AG08396 (cell line): ENCODE measurements at places on chromosomes 1 and 21.

DNA sequence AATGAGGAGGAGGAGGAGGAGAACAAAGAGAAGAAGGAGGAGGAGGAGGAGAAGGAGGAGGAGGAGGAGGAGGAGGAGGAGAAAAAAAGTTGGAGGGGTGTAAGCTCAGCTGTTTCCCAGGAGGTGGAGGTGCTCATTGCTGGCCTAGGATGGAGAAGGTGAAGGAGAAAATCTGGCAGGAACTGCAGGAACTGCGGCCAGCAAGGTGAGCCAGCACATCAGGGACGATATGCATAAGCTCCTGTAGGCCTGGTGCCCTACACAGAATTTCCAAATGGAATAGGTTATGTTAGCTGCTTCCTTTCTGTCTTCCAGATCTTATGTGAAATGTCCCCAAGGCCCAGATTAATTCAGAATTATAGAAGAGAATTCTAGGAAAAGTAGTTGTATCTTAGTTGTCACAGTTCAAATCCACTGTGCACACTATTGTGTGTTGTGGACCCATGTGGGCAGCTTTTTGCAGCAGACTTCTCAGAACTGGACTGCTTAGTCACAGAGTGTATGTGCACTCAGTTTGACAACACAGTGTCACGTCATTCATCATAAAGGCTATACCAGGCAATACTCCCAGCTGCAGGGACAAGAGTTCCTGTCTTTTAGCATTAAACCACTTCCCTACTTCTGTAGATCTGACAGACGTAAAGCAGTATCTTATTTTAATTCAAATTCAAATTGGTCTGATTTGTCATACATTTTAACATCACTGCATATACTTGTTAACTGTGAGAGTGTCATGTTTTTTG lies 303.7 kb downstream of the HLX start:
- no peak for DNase-seq

GRCh38 chr1:63601463-63601862 lies 8.3 kb downstream of the PGM1 start:
- DNase-seq, result no peak

- DNase-seq, result no peak
Measured at GRCh38 chr1:42141978-42142377, 11.2 kb upstream of the GUCA2B start.

DNA sequence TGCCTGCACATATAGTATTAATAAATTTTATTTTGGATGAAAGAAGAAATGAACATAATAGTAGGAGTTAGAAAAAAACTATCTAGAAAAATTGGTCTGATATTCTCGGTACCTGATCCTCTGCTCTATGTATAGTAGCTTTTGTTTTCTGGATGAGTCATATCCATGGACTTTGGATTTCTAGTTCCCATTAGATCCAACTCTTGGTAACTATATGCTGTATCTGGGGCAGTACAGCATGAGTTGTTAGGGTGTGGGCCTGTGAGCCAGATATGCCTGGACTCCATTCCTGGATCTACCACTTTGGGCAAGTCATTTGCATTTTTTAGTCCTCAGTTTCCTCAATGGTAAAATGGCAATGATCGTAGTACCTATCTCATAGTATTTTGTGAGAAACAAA lies 372.2 kb upstream of the PKN2 start:
- no peak for DNase-seq

- peak; percentile 82 for DNase-seq
Measured at GRCh38 chr1:245153081-245153551, 1.7 kb upstream of the KIF26B start.

GRCh38 chr1:202106340-202107254 lies 16.1 kb upstream of the GPR37L1 start:
- DNase-seq, result no peak

- DNase-seq, result no peak
Measured at GRCh38 chr1:202760589-202760988, 47.6 kb downstream of the KDM5B start.

DNA sequence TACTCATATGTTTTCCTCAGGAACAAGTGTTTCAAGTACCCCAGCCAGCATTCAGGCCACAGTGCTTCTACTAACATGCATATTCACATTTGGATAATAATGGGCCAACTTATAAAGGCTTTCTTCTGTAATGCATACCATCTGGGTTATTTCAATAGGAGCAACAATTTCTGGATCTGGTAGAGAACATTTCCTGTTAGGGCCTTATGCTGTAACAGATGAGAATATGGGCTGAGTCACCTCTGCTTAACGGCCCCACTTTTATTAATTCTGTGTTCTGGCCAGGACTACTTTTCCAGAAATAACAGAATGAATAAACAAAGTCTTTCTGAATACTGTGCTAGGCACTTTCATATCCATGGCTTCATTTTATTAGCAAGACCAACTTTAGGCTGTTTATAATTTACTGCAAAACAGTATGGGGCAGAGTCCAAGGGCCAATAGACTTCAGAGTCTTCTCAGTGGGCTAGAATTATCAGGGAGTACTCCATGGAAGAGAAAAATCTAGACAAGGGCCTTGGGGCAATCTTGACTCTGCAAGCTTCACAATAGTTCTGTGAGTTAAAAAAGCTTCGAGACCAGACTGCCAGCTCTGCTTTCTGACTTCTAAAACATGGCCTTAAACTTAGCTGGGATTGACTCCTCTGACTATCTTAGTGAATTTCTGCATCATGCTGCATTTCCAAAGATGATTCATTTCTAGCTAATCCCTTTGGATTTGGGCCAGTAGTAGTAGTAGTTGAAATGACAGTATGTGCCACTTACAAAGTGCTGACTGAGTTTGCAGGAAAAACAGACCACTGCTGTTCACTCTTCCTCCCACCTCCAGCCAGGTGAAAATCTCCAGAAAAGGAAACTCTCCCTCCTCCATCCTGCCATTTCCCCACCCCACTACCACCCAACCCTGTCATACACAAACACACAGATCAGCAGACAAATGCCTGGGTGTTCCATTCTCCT lies 8.2 kb upstream of the SSX2IP start:
- DNase-seq, result peak; percentile 66

DNA sequence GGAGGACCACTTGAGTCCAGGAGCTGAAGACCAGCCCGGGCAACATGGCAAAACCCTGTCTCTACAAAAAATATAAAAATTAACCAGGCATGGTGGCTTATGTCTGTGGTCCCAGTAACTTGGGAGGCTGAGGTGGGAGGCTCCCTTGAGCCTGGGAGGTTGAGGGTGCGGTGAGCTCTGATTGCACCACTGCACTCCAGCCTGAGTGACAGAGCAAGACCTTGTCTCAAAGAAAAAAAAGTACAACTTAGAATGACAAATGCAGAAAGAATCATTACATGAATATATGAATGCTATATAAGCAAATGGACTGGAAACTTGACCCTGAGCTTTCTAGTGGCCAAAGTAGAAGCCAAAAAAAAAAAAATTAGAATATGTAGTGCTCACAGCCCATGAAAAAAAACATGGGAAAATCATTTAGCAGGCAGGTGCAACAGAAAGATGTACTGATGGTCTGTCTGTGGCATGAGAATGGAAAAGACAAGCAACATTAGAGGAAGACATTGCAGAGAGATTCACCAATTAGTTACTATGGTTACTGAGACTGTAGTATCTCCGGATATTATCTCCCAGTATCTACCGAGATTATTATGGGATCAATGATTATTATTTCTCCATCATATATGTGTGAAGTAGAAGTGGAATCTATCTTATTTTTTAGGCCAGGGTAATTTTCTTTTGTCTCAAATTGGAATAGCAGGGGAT lies 19.2 kb downstream of the ELAPOR1 start:
- no peak for DNase-seq

GRCh38 chr1:219833214-219833815 lies 95.0 kb downstream of the SLC30A10 start:
- no peak for DNase-seq
